ENCODE measurements at places on chromosomes 16 and 17. TPM values are rescaled to one million over a fixed set of nuclear protein-coding genes. Genes with fewer than 3 reads are reported as not detected.

DNA sequence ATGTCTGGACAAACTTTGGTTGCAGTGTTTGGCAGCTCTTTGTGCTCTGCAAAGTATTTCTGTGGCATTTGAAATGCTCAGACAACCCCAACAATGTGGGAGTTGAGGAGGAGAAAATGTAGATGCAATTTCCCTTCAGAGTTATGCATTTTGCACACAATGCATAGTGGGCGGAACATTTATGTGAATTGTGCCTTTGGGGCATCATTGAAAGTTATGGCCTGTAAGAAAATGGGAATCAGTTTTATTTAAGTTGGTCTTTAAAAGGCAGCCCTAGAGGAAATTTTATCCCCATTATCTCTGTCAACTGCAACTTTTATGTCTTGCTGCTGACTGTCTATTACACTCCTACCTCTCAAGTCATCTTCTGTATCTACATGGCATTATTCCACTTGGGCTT lies 176.2 kb downstream of the MAP2K6 start:
- no peak overlapping the region for H3K4me3 ChIP-seq
- H3K36me3 ChIP-seq = no peaks in the 10 kb centered on the region
- no peak for DNase-seq
- H3K27ac ChIP-seq = no peak overlapping the region
- H3K27me3 ChIP-seq = no peaks in the 10 kb centered on the region
- peaks cover 10% of the 10 kb centered on the region for H3K4me1 ChIP-seq

CACNG1 gene
- not detected for total RNA-seq

- H3K27me3 ChIP-seq = no peaks in the 10 kb centered on the region
- no peak overlapping the region for H3K27ac ChIP-seq
- H3K4me3 ChIP-seq = no peak overlapping the region
- H3K4me1 ChIP-seq = no peaks in the 10 kb centered on the region
- H3K36me3 ChIP-seq = no peaks in the 10 kb centered on the region
Observed at GRCh38 chr16:25950586-25951281, 259.0 kb downstream of the HS3ST4 start.

DNA sequence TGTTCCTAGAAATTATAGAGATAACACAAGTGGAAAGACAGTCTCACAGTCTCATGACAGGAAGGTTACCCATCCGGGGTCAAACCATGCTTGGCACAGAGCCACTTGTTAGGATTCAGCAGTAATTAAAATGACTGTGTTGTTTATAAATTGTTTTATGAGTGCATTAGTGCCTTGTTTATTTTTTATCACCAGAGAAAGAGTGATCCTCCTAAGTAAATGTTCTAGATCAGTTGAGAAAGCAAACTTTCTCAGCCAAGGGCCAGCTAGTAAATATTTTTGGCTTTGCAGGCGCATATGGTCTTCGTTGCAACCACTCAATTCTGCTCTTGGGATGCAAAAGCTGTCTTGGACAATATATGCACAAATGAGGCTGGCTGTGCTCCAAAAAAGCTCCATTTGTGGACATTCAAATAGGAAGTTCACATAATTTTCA lies 253.9 kb upstream of the CACNG5 start:
- DNase-seq = no peak
- no peak overlapping the region for H3K4me3 ChIP-seq
- no peaks in the 10 kb centered on the region for H3K36me3 ChIP-seq
- peak overlapping the region; percentile 99 for H3K27ac ChIP-seq

DNA sequence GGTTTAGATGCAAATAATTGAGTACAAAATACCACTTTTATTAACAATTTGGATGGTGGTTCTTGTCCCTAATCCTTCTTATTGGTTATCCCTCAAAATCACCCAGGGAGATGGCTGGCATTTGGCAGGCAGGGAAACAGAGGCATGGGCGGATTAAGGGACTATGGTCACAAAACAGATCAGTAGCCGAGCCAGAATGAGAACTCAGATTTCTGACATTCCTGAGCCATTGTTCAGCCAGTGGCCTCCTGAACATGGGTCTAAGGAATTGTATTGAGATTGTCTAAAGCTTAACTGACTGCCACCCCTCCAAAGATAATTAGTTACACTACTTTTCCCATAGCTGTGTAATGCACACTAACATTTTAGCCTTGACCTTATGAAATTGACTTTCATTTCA lies 88.4 kb downstream of the CHD9NB start:
- H3K27ac ChIP-seq = no peak overlapping the region
- no peaks in the 10 kb centered on the region for H3K36me3 ChIP-seq
- no peak overlapping the region for H3K4me3 ChIP-seq
- peaks cover 2% of the 10 kb centered on the region for H3K27me3 ChIP-seq

DNA sequence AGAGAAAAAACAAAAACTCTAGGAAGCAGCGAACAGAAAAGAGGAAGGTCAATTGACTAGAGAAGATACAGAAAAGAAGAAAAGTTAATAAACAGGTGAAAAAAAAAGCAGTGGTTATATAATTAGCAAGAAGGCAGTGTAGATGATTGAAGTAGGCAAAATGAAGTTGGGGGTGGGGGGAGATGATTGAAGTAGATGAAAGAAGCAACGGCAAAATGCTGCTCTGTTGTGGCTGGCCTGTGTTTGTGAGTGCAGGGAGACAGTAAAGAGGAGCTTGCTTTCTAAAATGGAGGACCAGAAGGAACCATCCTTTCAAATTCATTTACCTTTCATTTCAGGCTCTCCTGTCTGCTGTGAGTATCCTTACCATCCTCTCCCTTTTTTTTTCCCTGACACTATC lies 3.6 kb downstream of the EVI2B start:
- peaks cover 3% of the 10 kb centered on the region for H3K36me3 ChIP-seq
- no peak for DNase-seq
- no peak overlapping the region for H3K27ac ChIP-seq
- H3K4me3 ChIP-seq = no peak overlapping the region
- H3K27me3 ChIP-seq = no peaks in the 10 kb centered on the region

GRCh38 chr16:22705799-22706198 lies 108.2 kb upstream of the HS3ST2 start:
- peaks cover 6% of the 10 kb centered on the region for H3K27me3 ChIP-seq
- H3K36me3 ChIP-seq = no peaks in the 10 kb centered on the region
- no peak overlapping the region for H3K4me3 ChIP-seq
- H3K4me1 ChIP-seq = no peaks in the 10 kb centered on the region

HSD17B2 gene
- not detected for total RNA-seq
